ENCODE measurements at places on chromosomes 13 and 19. TPM values are rescaled to one million over a fixed set of nuclear protein-coding genes. Genes with fewer than 3 reads are reported as not detected.
A peak's percentile ranks its signal among the peaks of the same experiment; 100 is the strongest.

GRCh38 chr13:44868397-44868796, 120.9 kb downstream of the NUFIP1 start:
- no peak overlapping the region for H3K27ac ChIP-seq
- peaks cover 3% of the 10 kb centered on the region for H3K4me1 ChIP-seq
- no peak overlapping the region for H3K4me3 ChIP-seq
- DNase-seq, result no peak
- H3K27me3 ChIP-seq, result no peaks in the 10 kb centered on the region

The FUT1 gene
- 0.52 TPM for total RNA-seq

The CDC16 gene
- 69.0 TPM for total RNA-seq

DNA sequence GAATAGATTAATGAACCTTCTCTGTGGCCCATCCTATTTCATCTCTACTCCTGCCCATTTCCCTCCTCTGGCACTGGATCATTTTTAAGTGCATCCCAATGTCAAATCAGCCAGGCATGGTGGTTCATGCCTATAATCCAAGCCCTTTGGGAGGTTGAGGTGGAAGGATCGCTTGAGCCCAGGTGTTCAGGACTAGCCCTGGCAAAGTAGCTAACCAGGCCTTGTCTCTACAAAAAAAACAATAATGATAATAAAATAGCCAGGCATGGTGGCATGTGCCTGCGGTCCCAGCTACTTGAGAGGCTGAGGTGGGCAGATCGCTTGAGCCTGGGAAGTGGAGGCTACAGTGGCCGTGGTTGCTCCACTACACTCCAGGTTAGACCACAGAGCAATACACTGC, 517.0 kb downstream of the MYO16 start:
- H3K4me1 ChIP-seq, result peaks cover 22% of the 10 kb centered on the region
- H3K27me3 ChIP-seq, result no peaks in the 10 kb centered on the region
- H3K4me3 ChIP-seq, result no peak overlapping the region
- no peaks in the 10 kb centered on the region for H3K36me3 ChIP-seq

GRCh38 chr13:36817996-36818803, 822 bp upstream of the RFXAP start:
- H3K4me3 ChIP-seq, result peak overlapping the region; percentile 93
- no peak for DNase-seq
- H3K27me3 ChIP-seq, result peaks cover under 1% of the 10 kb centered on the region
- no peaks in the 10 kb centered on the region for H3K36me3 ChIP-seq

DNA sequence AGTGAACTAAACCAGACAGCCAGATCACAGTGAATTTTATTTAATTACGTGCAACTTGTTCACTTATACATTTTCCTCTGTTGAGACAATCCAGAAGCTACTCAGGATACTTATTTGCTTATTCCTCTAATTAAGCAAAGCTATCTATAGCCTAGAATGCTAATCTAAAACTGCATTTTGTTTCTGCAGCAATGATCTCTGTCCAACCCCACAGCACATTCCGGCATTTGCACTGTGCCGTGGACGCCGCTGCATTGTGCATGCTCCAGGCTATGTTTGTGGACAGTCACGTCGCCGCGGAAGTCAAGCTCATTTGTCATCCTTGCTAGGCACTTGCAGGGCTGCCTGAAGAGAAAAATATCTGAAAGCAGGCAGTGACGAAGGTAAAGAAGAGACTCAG, 406.9 kb downstream of the RFC3 start:
- no peak for DNase-seq
- no peaks in the 10 kb centered on the region for H3K27me3 ChIP-seq
- no peak overlapping the region for H3K4me3 ChIP-seq
- no peak overlapping the region for H3K27ac ChIP-seq

The KLF1 gene
- not detected for total RNA-seq

GRCh38 chr19:10279737-10280442, 6.9 kb upstream of the ICAM4 start:
- no peak overlapping the region for H3K4me3 ChIP-seq
- H3K27ac ChIP-seq, result no peak overlapping the region
- DNase-seq, result no peak
- H3K36me3 ChIP-seq, result peaks cover 4% of the 10 kb centered on the region
- H3K27me3 ChIP-seq, result no peaks in the 10 kb centered on the region

The IL17D gene
- total RNA-seq, result 12.3 TPM

- H3K36me3 ChIP-seq, result no peaks in the 10 kb centered on the region
- H3K4me3 ChIP-seq, result no peak overlapping the region
- peaks cover 9% of the 10 kb centered on the region for H3K4me1 ChIP-seq
- H3K27ac ChIP-seq, result no peak overlapping the region
- no peak for DNase-seq
- H3K27me3 ChIP-seq, result no peaks in the 10 kb centered on the region
Observed at GRCh38 chr19:44803442-44804428, 5.2 kb upstream of the BCAM start.

DNA sequence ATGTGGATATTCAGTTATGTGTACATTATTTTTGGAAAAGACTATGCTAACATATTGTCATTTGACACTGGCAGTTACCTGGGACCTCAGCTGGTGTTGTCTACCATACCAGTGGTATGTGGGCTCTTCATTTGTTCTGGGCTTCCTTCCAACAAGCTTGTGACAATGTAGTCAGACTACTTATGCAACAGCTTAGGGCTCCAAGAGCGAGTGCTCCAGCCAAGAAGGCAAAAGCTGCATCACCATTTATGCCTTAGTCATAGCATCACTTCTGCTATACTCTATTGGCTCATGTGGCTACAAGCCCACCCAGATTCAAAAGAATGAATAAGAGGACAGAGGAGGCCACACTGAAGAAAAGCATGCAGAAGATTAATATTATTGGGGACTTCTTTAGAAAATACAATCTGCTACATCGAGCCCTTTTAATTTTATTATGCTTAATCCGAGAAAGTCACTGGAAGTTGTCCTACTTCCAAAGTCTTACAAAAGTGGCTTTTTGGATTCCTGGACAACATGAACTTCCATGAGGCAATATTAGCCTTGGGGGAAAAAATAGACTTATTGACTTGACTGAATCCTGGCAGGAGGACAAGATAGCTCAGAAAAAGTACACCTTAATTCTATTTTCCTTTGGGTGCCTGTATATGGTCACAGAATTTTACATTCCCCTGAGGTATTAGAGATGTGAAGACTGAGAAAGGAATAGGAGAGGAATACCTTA, 529.4 kb upstream of the HTR2A start:
- DNase-seq, result no peak
- no peaks in the 10 kb centered on the region for H3K36me3 ChIP-seq
- H3K27me3 ChIP-seq, result no peaks in the 10 kb centered on the region

The ETV2 gene
- 1.6 TPM for total RNA-seq

DNA sequence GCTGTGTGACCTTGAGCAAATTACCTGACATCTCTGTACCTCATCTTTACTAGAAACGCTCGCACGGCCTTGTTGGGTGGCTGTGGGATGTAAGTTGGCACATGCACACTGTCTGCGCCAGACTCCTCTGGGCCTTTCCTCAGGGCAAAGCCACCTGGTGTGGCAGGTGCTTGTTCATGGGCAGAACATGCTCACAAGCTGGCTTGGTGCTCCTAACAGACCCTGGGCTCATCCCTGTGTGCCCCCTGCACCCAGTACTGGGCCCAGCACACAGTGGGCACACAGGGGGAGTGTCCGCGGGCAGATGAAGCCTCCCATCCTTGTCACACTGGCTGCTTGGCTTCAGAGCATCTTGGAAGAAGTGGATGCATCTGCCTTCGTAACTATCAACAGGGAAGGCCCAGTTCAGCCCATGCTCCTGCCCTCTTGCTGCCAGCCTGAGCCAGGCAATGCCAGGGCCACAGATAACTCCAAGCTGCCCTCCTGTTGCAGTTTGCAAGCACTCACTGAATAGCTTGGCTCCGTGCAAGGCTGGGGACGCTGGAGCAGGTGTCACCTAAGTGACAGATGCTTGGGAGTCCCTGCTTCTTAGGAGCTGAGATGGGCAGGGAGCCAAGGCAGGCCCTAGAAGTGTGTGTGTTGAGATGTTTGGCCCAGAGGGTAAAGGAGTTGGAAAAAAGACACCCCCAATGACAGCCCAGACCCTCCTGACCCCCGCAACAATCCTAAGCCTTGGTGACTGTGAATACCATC, 123.9 kb downstream of the TUBA3C start:
- H3K4me1 ChIP-seq, result no peaks in the 10 kb centered on the region
- H3K27ac ChIP-seq, result no peak overlapping the region
- no peak for DNase-seq
- H3K27me3 ChIP-seq, result no peaks in the 10 kb centered on the region

DNA sequence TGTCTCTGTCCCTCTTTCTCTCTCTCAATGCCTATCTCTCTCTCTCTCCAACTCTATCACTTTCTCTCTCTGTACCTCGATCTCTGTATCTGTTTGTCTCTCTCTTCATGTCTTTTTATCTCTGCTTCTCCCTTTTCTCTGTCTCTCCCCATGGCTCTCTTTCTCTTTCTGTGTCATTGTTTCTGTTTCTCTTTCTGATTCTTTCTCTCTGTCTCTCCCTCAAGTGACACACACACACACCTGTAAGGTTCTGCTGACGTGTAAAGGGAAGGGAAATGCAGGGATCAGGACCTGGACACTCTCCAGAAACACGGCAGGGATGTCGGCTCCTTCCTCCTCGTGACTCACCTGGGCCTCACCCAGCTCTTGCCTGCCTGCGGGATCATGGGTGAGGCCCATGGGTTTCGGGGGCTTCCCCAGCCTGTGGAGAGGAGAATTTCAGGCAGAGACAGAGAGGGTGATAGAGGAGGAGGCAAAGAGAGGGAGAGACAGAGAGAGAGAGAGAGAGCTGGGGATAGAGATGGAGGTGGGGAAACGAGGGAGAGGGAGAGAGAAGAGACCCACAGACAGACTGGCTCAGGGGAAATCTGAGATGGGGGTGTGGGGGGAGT, 5.4 kb upstream of the PLAUR start:
- H3K27ac ChIP-seq, result no peak overlapping the region
- H3K4me3 ChIP-seq, result no peak overlapping the region
- no peaks in the 10 kb centered on the region for H3K36me3 ChIP-seq
- DNase-seq, result no peak
- no peaks in the 10 kb centered on the region for H3K27me3 ChIP-seq

DNA sequence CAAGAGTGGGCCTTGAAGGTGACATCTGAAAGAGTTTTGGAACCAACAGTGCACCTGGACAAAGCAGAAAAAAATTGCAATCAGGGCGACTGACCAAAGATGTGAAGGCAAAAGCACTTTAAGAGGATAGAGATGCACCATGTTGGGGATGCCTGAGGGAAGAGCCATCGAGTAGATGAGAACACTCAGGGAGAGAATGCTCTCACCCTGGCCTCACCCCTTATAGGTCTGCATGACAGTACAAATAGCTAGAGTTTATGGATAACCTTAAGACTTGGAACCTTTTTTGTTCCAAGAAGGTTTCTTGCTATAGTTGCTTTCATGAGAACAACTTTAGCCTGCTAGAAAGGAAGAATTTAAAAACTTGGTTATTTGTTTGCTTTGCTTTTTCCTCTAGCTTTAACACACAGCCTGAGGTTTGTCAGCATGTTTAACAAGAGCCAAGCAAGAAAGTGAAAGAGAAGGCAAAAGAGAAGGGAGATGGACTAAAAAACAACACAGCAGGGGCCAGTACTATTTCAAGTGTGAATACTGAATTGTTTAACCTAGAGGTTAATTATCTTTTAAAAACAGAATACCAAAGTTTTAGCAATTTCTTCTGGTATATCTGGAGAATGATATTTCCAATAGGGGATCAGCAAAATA, 418.9 kb downstream of the DIAPH3 start:
- no peaks in the 10 kb centered on the region for H3K27me3 ChIP-seq
- H3K4me3 ChIP-seq, result no peak overlapping the region
- DNase-seq, result no peak
- no peak overlapping the region for H3K27ac ChIP-seq

DNA sequence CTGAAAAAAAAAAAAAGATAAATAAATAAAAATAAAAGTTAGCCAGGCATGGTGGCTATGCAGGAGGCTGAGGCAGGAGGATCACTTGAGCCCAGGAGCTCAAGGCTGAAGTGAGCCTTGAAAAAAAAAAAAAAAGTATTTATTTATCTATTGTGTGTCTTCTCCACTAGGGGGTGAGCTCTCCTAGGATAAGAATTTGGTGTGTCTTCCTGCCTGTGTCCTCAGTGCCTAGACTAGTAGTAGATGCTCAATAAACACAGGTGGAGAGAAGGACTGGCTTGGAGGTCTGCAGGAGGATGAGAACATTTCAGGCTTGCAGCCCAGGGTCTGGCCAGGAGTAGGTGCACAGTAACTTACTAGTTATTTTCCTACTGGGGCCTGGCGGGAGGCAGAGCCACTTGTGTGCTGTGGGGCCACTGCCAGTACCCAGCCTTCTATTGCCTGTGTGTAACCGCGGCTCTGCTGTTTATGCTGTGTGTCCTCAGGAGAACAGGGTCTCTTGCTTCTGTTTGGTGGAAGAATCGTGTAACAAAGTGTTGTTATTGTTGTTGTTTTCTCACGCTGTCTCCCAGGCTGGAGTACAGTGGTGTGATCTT, 5.4 kb downstream of the LMTK3 start:
- DNase-seq, result no peak
- peaks cover 8% of the 10 kb centered on the region for H3K27me3 ChIP-seq
- H3K36me3 ChIP-seq, result no peaks in the 10 kb centered on the region
- peaks cover 12% of the 10 kb centered on the region for H3K4me1 ChIP-seq
- no peak overlapping the region for H3K4me3 ChIP-seq

The CABP5 gene
- total RNA-seq, result not detected

GRCh38 chr19:46975011-46975924, 44.4 kb upstream of the NPAS1 start:
- peaks cover 69% of the 10 kb centered on the region for H3K4me1 ChIP-seq
- H3K27me3 ChIP-seq, result no peaks in the 10 kb centered on the region
- no peak for DNase-seq
- peak overlapping the region; percentile 94 for H3K27ac ChIP-seq

GRCh38 chr19:28210886-28211285, 1002.1 kb downstream of the UQCRFS1 start:
- H3K4me3 ChIP-seq, result no peak overlapping the region
- no peaks in the 10 kb centered on the region for H3K27me3 ChIP-seq
- H3K4me1 ChIP-seq, result no peaks in the 10 kb centered on the region
- H3K36me3 ChIP-seq, result no peaks in the 10 kb centered on the region

The CD33 gene
- total RNA-seq, result not detected

The CELF5 gene
- not detected for total RNA-seq

GRCh38 chr13:20185366-20186056, 7.2 kb downstream of the GJB2 start:
- H3K4me1 ChIP-seq, result no peaks in the 10 kb centered on the region
- no peak overlapping the region for H3K4me3 ChIP-seq
- DNase-seq, result no peak
- peaks cover 44% of the 10 kb centered on the region for H3K27me3 ChIP-seq

The ZNF497 gene
- total RNA-seq, result 0.65 TPM

The ZNF677 gene
- 21.5 TPM for total RNA-seq

The SLC10A2 gene
- total RNA-seq, result not detected

The KCNN4 gene
- total RNA-seq, result 3.3 TPM

The HIPK4 gene
- 0.53 TPM for total RNA-seq

GRCh38 chr13:33229446-33230177, 55.9 kb downstream of the STARD13 start:
- no peaks in the 10 kb centered on the region for H3K27me3 ChIP-seq
- peaks cover 67% of the 10 kb centered on the region for H3K4me1 ChIP-seq
- H3K27ac ChIP-seq, result peak overlapping the region; percentile 89
- H3K4me3 ChIP-seq, result peak overlapping the region; percentile 14
- DNase-seq, result no peak
- H3K36me3 ChIP-seq, result peaks cover 15% of the 10 kb centered on the region

All from chondrocyte (in vitro differentiated cells).